Lung (tissue), 17 donors: ENCODE measurements at places on chromosomes 11 and 22. TPM values are rescaled to one million over a fixed set of nuclear protein-coding genes. Genes with fewer than 3 reads are reported as not detected.

DNA sequence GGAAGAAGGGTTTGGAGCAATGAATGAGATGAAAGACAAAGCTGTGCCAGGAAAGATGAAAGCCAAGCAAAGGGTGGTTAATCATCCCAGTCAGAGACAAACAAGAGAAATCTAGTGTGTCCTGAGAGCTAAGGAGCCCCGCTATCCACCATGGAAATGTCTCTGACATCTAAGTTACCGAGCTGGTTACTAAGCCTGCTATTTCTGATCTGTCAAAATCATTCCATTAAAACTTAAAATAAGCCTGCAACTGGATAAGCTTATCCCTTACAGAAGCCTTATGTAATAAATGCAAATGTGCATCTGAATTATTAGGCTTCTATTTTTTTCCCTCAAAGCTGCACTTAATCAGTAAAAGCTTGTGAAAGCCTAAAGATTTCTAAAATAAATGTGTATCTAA lies 22.1 kb upstream of the SESN3 start:
- no peak for DNase-seq

DNA sequence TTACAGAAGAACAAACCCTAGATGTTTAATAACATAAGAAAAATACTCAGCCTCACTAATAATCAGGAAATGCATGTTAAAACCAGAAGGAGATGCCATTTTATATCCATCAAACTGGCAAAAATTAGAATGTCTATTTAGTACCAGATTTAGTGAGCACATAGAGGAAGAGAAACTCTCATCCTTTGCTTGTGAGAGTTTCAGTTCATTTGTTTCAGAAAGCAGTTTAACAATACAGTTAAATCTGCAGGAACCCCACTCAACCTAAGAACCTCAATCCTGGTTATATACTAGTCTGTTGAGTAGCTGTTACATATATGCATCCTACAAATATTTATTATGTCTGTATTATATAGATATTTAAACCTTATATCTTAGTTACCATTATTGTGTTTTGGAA lies 172.6 kb downstream of the WNT11 start:
- DNase-seq: no peak

GRCh38 chr11:64080390-64080789 lies 44.7 kb downstream of the FLRT1 start:
- DNase-seq: no peak

GRCh38 chr22:47698906-47699305 lies 936.5 kb downstream of the TBC1D22A start:
- no peak for DNase-seq

- no peak for DNase-seq
These were observed 47.6 kb downstream of the OR4C45 start for GRCh38 chr11:50080256-50080655.

- no peak for DNase-seq
These were observed at the start of gene MORC2 for GRCh38 chr22:30968015-30968923. Gene MORC2, minus strand, starts transcription at chr22:30968774. Its CDS starts 885 bp downstream, at chr22:30967889.

Gene GUCY1A2
- 55.2 TPM for total RNA-seq

Gene OR4C15
- total RNA-seq: not detected

Gene P2RY2
- total RNA-seq: 13.0 TPM
